ENCODE measurements at places on chromosomes 4 and X.

- no peak for DNase-seq
Observed at GRCh38 chrX:72126048-72126415, 5.7 kb downstream of the RTL5 start.

- DNase-seq, result no peak
Observed at GRCh38 chr4:17283251-17283650, 228.6 kb downstream of the QDPR start.

DNA sequence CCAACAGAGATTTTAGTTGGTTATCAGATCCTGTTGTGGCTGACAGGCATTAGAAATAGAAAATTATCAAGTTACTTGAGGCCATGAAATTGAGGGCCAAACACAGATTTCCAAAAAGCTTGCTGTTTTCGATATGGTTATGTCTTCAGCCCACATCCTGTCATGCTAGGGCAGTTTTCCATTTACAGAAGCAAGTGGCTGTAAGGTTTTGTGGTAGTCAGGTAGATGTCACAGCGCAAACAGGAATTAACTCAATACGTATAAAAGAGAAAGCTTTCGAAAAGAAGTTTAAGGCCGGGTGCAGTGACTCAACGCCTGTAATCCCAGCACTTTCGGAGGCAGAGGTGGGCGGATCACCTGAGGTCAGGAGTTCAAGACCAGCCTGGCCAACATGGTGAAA lies 104.6 kb downstream of the DMD start:
- DNase-seq, result no peak

- no peak for DNase-seq
Observed at GRCh38 chrX:19640693-19641374, 125.5 kb upstream of the MAP3K15 start.

DNA sequence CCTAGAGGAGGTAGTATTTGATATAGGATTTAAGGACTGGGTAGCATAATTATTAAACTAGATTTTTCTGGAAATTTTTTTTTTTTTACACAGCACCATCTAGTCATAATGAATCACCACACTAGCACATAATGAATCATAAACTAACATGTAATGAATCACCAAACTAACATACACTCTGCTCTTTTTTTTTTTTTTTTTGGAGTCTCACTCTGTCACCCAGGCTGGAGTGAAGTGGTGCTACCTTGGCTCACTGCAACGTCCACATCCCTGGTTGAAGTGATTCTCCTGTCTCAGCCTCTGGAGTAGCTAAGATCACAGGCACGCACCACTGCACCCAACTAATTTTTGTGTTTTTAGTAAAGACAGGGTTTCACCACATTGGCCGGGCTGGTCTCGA lies 92.5 kb downstream of the FAM13A start:
- no peak for DNase-seq

GRCh38 chr4:37246891-37247290 lies 2.3 kb downstream of the NWD2 start:
- no peak for DNase-seq

GRCh38 chrX:24260842-24261550 lies 52.9 kb downstream of the SUPT20HL2 start:
- peak; percentile 10 for DNase-seq

- no peak for DNase-seq
Observed at GRCh38 chrX:69153060-69153730, 12.1 kb downstream of the PJA1 start.

GRCh38 chr4:130395871-130396270 lies 1299.9 kb downstream of the C4orf33 start:
- no peak for DNase-seq

DNA sequence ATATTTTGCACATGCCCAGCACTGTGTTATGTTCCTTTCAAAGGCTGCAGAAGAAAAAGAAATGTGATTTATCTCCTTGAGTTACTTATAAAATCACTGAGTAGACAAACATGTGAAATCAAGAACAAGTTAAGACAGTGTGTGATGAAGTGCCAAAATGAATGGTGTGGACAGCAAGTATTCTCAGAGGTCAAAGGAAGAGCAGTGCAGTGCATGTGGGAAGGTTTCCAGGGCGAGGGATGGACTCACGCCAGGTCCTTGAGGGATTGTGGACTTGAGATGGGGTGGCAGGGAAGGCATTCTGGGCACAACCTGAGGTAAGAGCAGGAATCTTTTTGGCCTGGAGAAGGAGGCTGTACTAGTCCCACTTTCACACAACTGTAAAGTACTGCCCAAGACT lies 115.5 kb downstream of the FNIP2 start:
- no peak for DNase-seq

DNA sequence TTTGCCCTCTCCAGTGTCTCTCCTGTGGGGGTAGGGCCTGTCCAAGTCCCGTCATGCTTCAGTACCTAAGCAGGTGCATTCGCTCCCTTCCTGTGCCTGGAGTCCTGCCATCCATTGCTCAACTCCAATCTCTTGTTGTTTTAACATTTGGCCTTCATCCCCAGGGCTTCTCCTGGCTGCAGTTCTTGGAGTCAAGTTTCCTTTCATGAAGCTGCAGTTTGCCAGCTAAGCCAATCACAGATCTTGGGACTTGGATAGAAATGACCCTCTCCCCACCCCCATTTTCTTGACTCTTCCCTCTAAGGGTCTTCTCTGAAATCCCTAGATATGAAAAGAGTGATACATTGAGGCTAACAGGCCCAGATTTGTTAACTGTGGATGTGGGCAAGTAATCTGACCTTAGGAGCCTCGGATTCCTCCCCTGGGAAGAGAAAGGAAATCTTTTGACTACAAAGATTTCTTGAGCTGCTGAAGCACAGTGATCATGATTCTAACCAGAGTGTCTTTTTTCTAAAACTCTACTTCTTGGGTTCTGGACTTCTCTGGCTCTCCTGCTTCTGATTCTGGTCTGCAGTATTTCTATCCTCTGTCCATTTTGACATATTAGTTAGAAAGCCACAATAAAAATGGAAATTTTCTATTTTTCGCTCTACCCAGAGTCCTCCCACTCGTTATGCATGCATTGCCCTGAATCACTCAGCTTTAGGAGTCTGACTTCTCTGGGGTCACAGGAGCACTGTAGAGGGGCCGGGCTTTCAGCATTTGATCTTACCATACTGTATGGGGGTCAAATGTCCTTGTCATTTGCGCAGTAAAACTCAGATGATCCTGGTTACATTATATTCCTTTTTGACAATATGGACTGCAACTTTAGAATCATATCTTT lies 61.0 kb downstream of the CHRNA9 start:
- no peak for DNase-seq

DNA sequence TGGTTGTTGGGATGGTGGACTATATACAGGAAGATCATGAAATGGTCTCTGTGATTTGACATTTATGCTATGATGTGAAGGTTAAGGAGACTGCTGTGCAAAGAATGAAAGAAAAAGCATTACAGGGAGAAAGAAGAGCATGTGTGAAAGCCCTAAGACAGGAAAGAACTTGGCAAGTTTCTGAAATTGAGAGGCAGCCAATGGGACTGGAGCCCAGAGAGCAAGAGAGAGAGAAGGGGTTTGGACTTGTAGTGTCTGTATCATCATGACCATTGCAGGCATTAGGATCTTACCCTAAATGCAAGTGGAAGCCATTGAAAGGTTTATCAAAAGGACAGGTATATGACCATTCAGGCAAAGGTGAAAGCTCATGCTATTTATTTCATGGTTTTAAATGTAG lies 147.1 kb downstream of the NAA11 start:
- no peak for DNase-seq

DNA sequence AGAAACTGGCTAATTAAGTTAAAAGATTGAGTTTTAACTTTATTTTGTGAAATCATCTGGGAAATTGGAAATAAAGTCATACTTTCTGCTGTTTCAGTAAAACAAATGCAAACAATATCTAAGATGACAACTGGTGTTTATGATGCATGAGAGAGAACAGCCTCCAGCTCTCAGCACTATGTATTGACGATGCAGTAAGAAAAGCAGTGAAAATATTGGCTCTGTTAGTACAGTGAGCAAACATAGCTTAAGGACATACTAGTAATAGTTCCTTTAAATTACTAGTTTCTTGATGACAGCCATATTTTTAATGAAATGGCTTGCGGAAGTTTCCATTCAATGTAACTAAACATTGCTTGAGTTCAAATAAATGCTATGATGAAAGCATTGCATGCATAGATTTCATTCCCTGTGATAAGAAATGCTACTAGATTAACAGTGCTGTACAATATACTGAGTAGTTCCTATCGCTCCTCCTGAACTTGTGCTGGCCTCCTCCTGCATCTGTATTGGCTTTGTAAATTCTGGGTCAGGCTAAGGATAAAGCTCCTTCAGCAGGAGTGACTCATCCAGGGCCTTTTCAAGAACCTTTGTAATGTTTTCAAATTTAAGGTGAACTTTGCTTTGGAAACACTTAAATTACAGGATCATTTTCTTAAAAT lies 11.6 kb downstream of the ARHGAP24 start:
- DNase-seq, result no peak

GRCh38 chrX:29617725-29618124 lies 597.6 kb upstream of the MAGEB2 start:
- DNase-seq, result no peak

DNA sequence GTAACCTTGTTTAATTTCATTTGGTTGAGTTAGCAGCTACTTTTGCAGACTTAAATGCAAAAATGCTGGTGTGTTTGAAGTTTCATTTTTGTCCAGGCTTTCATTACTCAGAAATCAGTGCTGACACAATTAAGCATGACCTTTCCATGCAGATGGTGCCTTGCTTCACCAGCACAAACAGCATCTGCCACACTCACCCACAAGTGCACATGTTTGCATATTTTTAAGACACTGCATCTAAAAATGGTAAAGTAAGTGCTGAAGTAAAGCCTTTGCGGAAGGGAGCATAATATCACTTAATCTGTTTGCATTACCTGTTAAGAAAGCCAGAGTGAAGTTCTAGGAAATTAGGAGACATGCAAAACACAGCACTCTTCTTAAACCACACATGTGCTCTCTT lies 7.3 kb upstream of the DAPP1 start:
- DNase-seq, result no peak

- no peak for DNase-seq
Observed at GRCh38 chr4:78766026-78766425, 10.1 kb upstream of the BMP2K start.

DNA sequence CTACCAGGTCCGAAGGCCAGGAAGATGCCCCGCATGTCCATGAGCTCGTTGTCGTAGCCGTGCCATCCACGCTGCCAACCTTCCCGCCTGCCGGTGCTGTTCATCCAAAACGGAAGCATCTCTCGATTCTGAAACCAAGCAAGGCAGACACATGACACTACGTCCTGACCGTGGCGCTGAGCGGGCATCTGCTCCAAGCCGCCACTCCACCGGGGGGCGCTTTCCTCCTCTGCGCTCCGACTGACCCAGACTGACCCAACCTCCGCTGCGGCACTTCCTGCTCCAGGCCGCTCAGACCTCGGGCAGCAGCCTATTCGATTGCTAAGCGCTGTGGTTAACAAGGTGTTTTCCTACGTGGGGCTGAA lies 120.5 kb downstream of the ENPP6 start:
- no peak for DNase-seq

DNA sequence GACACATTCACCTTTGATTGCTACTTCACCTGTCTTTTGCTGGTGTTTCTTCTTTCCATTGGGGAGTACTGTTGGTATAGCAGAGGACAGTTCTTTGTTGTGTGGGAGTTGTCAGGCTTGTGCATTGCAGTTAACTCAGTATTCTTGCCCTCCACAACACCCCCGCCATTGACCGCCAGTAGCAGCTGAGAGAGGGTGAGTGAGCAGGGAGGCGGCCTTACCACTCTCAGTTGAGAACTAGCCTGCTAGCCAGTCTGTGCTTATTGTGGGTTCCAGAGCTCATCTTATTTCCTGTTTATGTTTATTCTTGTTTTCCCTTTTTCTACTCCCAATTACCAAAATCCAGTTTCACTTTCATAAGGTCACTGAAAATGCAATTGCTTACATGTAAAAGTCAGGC lies 52.2 kb downstream of the STIM2 start:
- DNase-seq, result no peak

DNA sequence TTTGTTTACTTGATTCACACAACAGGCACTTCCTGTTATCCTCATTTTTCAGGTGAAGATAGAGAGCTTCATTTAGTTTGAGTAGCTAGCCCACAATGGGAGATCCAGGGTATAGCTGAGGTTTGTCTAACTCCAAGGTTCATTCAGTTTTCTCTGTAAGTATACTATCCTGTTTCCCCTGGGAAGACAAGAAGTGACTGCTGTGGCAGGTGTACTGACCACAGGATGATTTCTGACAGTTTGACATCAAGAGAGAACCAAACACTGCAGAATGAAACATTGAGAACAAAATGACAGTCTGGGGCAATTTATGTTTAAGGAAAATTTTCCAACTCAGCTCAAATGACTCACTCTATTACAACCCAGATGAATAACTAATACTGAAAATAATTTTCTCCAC lies 958.0 kb downstream of the STPG2 start:
- no peak for DNase-seq

DNA sequence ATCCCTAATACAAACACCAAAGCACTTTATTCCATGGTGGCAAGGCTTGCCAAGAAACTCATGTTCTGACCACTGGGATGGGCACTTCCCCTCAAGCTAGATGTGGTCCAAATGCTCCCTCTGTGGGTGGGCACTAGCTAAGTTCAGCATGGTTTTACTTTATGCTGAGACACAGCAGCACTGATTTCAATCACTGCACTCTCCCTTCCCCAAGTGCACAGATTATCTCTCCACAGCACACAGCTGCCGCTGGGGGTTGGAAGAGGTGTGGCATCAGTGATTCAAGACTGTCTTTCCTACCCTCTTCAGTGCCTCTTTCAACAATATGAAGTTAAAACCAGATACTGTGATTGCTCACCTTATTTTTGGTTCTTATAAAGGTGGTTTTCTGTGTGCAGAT lies 16.5 kb upstream of the GUCY2F start:
- DNase-seq, result no peak

DNA sequence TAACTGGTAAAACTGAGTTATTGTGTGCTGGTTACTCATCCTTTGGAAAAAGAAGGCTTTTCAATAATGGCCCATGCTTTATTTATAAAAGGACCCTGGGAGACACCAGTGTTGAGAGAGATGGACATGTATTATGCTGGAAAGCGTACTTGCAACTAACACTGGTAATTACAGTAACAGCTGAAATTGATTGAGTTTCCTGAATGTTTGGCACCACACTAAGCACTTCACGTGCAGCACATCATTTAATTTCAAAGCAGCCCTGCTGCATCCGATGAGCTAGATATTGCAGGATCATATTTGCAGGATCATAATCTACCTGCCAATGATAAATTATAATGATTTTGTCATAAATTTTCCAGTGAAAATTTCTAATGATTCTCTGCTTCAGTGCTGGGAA lies 81.5 kb downstream of the QRFPR start:
- no peak for DNase-seq

DNA sequence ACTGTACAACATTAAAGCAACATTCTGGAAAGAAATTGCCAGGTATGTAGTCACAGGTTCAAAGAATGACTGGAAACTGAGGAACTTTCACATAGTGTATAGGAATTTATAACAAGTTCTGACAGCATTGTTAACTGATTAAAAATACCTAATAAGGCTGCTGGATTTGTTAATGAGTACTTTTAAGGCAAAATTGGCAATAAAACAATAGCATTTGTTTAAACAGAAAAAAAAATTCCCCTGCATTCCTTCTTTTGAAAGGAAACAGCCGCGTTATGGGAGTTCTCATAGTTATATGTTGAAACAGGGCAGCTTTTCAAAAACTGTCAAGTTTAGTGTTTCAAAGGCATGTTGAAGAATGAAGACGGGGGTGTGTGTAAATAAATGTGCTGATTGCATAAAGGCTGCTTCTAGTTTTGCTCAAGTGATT lies 282.5 kb upstream of the FAT1 start:
- no peak for DNase-seq

- DNase-seq, result no peak
Observed at GRCh38 chrX:115413246-115413878, 123.8 kb downstream of the LUZP4 start.

Data from stimulated activated CD4-positive, alpha-beta T cell treated with anti-CD3 and anti-CD28 coated beads, Interleukin-15, amount 100 ng/mL, for 48 hours (primary cell).